ENCODE measurements at places on chromosomes 1 and 21.

GRCh38 chr1:206634365-206635079 is 814 bp upstream of the DYRK3 start:
- DNase-seq = peak; percentile 49

- no peak for DNase-seq
Measured at GRCh38 chr1:231053493-231054162, 13.6 kb upstream of the FAM89A start.

DNA sequence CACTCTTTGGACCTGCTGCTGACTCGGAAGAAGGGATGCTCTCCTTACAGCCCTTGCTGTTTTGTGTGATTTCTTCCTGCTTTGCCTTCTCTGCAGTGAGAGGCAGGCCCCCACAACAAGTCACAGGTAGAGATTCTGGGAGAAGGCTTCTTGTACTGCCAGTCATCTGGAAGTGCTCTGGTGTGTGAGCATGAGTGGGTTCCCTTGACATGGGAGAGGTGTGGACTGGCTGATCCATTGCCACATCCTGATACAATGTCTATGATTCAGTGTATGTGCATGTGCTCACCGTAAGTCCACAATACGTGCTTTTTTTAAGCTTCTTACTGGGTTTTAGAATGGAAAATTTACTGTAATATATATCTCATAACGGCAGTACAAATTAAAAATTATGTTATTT is 46.0 kb upstream of the PLA2G4A start:
- DNase-seq = no peak

- DNase-seq = no peak
Measured at GRCh38 chr1:19909392-19909791, 14.0 kb downstream of the PLA2G2E start.

DNA sequence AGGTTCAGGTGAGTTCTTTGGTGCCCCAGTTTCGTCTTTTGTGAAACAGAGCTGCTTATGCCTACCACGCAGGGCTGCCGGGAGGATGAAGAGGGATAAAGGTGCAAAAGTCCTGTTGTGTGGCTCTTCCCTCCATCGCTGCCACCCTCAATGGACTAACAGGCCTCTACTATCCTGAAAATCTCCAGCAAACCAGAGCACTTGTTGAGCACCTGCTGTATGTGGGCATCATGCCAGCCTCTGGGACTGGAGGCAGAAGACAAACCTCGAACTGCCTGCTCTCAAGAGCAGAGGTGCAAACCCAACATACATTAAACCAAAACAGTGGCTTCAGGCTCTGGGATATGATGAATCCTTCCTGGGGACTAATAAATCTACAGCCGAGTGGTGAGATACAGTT is 174.1 kb downstream of the ACTL8 start:
- DNase-seq = no peak

- no peak for DNase-seq
Measured at GRCh38 chr1:173364827-173365226, 112.3 kb upstream of the PRDX6 start.

GRCh38 chr1:231240531-231240882 is 505 bp upstream of the GNPAT start:
- no peak for DNase-seq

DNA sequence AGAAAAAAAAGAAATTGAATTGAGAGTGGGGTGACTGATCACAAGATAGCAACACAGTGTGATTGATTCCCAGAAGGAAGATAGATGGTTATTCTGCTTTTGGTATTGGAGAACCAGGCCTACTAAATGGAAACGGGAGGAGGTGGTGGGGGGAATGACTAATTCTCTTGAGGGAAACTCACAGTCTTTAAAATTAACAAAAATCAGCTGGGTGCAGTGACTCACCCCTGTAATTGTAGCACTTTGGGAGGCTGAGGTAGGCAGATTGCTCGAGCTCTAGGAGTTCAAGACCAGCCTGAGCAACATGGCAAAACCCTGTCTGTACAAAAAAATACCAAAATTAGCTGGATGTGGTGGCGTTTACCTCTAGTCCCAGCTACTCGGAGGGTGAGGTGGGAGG is 134.6 kb upstream of the PDE4B start:
- no peak for DNase-seq

GRCh38 chr1:9699361-9699760 is 47.8 kb downstream of the PIK3CD start:
- DNase-seq = no peak

GRCh38 chr1:155455588-155456195 is 106.9 kb downstream of the ASH1L start:
- DNase-seq = no peak

GRCh38 chr1:38827318-38827717 is 32.3 kb downstream of the RRAGC start:
- DNase-seq = no peak

GRCh38 chr1:117636637-117637425 is 31.0 kb downstream of the TENT5C start:
- DNase-seq = no peak

GRCh38 chr1:184889902-184890301 is 84.4 kb downstream of the NIBAN1 start:
- DNase-seq = no peak

DNA sequence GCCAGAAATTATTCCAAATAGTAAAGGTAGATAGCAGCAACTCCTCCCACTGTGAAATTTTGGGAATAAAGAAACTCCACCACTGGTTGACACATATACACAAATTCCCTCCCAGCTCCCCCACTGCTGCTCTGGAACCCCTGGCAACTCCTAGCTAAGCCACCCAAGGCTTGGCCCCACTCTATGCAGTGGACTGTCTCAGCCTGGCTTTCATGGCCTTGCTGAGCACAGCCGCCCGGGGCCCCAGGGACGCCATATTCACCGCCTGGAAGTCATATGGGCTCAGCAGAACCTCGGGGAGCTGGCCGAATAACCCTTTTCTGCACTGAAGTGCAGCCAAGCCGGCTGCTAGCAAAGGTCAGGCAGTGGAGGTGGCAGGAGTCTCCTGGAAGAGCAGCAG is 15.4 kb upstream of the RBM34 start:
- no peak for DNase-seq

DNA sequence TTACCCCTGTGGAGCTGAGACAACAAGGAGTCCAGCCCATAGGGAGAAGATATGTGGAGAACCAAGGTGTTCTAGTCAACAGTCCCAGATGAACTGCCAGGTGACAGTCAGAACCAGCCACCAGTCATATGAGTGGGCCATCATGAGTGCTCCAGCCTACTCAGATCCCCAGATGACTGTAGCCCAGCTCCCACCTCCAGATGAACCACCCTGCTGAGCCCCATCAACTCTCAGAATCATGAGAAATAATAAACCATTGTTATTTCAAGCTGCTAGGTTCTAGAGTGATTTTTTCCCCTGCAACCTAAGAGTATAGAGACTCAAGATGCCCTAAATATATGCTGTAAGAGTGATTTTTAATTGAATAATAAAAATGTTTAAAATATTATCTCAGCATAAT is 444.2 kb downstream of the GPATCH2 start:
- DNase-seq = no peak

GRCh38 chr1:57186455-57186854 is 220.6 kb upstream of the C8B start:
- DNase-seq = no peak

- DNase-seq = no peak
Measured at GRCh38 chr1:32954168-32954567, 10.4 kb downstream of the RNF19B start.

- no peak for DNase-seq
Measured at GRCh38 chr21:25170681-25171080, 436.6 kb downstream of the MRPL39 start.

GRCh38 chr1:227378181-227378580 is 59.9 kb upstream of the CDC42BPA start:
- no peak for DNase-seq

DNA sequence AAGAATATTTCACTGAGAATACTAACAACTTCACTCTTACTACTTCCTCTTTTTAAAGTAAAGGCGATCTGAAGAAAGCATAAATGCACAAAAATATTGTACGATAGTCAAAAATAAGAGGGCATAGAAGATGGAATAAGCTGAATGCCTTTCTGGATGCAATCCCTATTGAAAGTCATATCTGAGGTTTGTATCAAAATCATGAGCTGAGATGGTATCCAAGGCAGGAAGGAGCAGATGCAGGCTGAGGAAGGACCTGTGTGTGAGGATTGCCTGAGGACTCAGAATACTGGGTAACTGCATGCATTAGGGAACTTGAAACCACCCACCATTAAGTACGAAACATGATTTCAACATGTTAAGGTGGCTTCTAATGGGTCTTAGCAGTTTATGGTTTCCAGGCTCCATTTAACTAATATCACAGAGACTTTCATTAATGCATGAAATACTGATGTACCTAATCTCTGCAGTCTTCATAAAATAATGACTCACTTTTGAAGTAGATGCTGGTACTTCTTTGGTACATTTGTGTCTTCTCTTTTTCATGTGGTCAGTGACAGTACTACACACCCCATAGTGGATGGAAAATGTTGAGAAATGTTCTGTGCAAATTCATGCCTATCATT is 29.6 kb upstream of the RGS1 start:
- DNase-seq = no peak

DNA sequence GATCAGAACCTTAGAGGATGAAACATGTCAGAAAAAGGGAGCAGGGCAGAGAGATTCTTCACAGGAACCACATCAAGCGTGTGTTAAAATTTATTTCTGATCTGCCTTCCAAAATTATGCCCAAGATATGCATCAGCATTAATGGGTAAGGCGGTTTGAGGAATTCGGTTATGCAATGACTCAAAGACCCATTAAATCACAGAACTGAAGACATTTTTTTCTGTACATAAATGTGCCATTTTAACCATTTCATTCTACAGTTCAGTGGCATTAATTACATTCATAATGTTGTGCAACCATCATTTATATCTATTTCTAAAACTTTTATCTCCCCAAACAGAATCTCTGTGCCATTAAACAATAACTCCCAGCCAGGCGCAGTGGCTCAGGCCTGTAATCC is 43.4 kb downstream of the CNST start:
- no peak for DNase-seq

DNA sequence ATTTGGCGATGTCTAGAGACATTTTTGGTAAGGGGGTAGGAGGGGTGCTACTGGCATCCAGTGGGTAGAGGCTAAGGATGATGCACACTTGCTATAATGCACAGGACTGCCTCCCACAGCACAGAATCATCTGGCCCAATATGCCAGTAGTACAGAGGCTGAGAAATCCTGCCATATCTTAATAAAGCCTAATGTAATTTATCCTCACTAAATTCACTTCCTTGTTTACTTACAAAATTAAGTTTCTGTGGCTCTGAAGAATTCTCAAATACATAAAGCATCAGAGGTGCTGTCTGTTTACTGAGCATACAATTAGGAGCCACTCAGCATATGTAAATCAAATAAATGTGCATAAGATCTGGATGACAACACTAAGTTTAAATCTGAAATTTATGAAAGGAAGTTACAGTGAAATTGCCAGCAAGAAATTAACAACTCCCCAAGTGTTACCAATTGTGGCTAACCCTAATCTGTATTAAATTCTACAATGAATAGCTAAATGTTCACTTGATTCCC is 26.5 kb downstream of the NGF start:
- DNase-seq = no peak

GRCh38 chr21:37800057-37800455 is 116.2 kb downstream of the KCNJ6 start:
- DNase-seq = no peak

DNA sequence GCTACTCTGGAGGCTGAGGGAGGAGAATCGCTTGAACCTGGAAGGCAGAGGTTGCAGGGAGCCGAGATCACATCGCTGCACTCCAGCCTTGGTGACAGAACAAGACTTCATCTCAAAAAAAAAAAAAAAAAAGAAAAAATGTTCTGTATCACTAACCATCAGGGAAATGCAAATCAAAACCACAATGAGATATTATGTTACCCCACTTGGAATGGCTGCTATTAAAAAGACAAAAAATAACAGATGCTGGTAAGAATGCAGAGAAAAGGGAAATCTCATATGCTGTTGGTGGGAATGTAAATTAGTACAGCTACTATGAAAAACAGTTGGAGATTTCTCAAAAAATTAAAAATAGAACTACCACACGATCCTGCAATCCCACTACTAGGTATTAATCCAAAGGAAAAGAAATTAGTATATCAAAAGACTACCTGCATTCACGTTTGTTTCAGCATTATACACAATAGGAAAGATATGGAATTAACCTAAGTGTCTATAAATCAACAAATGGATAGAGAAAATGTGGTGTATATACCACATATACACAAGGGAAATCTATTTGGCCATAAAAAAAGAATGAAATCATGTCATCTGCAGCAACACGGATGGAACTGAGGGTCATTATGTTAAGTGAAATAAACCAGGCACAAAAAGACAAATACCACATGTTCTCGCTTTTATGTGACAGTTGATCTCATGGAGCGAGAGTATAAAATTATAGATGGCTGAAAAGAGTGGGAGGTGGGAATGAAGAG is 62.6 kb downstream of the ABL2 start:
- DNase-seq = no peak

DNA sequence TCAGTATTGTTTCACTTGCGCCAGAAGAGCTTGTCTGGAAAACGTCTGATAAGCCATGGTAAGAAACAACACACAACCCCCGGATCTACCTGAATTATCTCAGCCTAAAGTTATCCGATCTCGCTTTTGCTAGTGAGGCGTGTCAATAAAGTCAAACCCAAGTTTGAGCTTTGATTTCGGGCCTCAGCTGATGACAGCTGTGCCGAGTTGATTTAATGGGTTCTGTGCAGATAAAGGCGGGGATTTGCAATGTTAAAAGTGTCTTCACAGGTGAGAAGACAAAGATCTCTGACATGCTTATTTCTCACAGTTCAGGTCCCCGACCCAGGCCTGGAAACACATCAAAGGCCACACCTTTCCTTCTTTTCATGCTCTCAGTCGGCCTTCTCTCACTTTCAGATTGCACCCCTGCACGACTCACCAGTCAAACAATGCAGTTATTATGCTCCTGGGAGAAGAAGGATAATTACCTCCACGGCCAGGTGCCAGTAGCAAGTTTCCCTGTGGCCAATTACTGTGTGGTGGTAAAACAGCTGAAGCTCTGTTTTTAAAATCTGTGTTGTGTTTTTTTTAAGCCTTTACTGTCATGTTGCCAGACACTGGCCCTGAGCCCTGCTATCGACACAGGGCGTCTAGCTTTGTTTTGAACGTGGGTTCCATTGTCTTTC is 245.3 kb upstream of the RUNX1 start:
- no peak for DNase-seq

- no peak for DNase-seq
Measured at GRCh38 chr1:27503844-27504587, 14.0 kb upstream of the WASF2 start.

DNA sequence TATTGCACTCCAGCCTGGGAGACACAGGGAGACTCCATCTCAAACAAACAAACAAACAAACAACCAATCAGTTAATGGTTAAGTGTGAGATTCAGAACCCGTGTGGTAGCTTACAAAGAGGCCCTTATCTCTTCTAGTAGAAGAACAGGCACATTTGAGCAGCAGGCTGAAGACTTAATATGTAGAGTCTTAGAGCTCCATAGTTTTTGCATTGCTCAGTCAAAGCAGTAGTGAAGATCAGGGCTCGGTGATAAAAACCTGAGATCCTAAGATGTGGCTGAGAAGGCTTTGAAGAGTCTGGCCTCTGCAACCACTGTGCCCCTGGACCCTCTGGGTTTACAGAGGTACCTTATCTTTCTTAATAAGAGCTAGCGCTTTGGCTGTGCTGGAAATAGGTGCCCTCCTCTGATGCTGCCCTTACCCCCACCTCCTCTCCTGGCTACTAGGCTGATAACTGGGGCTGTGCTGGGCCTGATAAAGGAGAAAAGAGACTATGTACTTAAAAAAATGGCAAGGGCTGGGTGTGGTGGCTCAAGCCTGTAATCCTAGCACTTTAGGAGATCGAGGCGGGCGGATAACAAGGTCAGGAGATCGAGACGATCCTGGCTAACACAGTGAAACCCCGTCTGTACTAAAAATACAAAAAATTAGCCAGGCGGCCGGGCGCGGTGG is 10.5 kb upstream of the UCK2 start:
- DNase-seq = no peak

Measured in stimulated activated CD8-positive, alpha-beta memory T cell treated with anti-CD3 and anti-CD28 coated beads, Interleukin-12 subunit alpha, Interleukin-12 subunit beta, amount 100 ng/mL, for 4 hours (primary cell).